ENCODE measurements at places on chromosomes 13 and 19. TPM values are rescaled to one million over a fixed set of nuclear protein-coding genes. Genes with fewer than 3 reads are reported as not detected.

LGI4 gene
- 0.18 TPM for total RNA-seq

RPL28 gene
- 2,154 TPM for total RNA-seq

TEKTIP1 gene
- total RNA-seq = not detected

NLRP7 gene
- total RNA-seq = not detected

EBI3 gene
- 3.0 TPM for total RNA-seq

USHBP1 gene
- total RNA-seq = not detected

CYP2F1 gene
- not detected for total RNA-seq

GRCh38 chr13:20247403-20247802 lies 15.3 kb upstream of the GJB6 start:
- no peak for DNase-seq

- DNase-seq = no peak
Measured at GRCh38 chr13:52851137-52851962, 2.9 kb upstream of the PCDH8 start.

DNA sequence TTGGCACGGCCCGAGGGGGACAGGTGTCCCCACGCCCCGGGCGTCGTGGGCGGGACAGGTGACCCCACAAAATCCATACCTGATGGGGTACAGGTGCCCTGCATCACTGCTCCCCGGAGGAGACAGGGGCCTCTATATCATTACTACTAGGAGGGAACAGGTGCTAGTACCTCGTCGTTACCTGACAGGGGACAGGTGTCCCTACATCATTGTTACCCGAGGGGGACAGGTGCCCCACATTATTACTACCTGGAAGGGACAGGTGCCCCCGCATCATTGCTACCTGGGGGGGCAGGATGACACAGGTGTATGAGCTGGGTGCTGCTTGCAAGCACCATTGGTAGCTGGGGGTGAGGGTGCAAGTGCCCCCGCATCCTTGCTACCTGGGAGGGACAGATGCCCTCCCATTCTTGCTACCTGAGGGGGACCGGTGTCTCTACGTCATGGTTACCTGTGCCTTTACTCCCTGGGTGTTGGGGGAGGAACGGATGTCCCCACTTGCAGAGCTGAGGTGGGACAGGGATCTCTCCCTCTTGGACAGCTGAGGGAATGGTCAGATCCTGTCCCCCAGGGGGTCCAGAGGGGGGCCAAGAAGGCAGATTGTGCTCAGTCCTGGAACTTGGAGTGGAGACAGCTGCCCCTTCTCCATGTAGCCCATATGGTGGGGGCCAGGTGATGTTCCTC lies 620 bp downstream of the CRTC1 start:
- DNase-seq = no peak

DNA sequence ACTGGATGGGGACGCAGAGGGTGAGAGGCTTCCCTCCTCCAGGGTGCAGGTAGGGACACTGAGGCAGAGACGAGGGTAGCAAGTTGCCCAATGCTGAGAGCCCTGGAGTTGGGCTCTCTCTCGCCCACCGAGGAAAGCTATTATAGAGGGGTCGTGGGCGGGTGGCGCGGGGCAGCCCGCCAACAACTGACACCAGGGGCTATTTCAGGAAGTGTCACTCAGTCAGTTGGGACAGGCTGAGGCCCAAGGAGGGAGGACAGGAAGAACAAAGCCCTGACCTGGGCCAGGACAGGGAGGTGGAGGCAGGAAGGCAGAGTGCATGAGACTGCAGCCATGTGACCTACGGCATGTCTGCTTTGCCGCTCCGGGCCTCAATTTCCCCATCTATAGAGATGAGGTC lies 29.9 kb downstream of the TINCR start:
- DNase-seq = no peak

GRCh38 chr13:33244907-33245287 lies 40.7 kb downstream of the STARD13 start:
- no peak for DNase-seq

DNA sequence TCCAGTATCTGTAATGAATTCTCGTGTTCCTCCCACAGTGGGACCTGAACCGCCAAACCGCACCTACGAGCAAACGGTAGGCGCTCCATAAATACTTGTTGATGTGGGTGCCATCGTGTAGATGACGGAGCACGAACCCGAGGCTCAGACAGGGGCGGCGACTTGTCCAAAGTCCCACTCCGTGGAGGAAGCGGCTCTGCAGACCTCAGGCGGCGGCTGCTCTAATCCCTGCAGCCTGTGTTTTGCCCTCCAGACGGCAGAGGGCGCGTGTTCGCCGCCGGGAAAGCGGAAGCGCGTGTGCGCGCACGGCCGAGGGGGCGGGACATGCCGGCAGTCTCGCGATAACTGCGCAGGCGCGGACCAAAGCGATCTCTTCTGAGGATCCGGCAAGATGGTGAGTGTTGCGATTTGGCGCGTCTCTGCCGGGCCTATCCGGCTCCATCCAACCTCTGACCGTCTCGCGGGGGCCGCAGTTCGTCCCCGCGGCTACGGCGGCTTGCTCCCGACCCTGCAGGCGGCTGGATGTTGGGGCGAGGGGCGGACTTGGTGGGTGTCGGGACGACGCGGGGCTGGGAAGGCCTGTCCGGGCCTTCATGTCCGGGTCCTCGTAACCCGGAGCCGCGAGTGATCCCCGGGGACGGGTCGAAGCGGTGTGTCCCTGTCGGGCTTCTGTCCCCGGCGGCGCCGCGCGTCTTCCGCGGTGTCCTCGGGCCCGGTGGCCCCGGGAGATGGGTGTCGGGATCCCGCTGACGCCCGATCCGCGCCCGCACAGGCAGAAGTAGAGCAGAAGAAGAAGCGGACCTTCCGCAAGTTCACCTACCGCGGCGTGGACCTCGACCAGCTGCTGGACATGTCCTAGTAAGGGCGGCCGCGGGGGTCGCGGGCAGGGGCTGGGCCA lies at the start of gene RPS15:
Gene RPS15, plus strand, starts transcription at position 362 of the 898 bp plus-strand sequence. Its CDS starts 30 bp downstream, at position 392.
- DNase-seq = peak; percentile 68

DNA sequence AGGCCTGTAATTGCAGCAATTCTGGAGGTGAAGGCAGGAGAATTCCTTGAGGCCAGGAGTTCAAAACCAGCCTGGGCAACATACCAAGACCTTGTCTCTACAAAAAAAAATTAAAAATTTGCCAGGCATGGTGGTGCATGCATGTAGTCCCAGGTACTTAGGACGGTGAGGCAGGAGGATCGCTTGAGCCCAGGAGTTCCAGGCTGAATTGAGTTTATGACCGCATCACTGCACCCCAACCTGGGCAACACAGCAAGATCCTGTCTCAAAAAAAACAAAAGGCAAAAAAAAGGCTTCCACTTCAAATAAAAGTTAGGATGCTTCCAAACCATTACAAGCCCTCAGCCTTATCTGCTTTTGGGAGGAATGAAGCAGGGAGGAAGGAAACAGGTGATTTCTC lies 5.2 kb downstream of the ZNF577 start:
- DNase-seq = no peak

DNA sequence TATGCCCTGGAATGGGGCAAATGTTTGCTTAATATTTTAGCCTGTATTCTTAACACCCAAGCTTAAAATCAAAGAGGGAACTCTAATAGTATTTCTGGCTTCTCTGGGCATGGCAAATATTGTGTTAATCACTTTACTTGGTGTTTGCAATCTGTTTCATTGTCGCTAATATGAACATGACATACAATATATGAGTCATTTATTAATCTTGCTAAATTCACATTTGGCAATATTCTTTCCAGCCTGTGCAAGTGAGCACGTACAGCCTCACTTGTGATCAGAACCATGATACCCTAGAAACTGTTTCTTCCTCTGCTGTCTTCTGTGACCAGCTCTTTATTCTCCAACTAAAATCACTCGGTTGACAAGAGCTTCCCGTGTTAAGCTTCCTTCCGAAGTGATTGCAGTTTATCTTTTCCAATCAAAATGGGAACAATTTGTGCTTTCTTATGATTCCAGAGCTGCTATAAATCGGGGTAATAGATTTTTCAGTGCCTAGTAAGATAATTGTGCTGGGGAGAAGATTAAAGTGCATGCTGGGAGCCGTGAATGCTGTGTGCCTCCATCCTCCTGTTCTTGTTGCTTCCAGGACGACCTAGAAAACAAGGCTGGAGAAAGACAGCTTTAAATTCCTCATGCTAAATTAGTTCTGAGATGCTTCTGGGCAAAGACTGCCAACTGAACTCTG lies 153.0 kb upstream of the TMTC4 start:
- no peak for DNase-seq

DNA sequence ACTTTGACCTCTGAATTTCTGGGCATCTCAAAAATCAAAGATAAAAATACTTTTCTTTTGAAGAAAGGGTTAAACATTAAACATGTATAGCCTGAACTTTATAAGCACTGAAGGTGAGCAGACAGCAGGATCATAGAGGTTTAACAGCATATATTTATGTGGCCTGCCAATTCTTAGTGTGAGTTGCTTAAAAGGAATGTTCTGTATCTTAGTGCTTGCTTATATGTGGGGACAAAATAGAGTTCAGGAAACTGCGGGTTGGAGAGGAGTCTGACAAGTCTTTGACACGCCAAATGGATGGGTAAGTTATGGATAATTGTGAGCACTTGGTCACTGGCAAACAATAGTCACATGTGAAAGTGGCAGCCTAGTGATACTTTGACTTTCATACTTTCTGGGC lies 1419.4 kb upstream of the SPRY2 start:
- DNase-seq = no peak

GRCh38 chr13:44352671-44353070 lies 21.0 kb upstream of the SERP2 start:
- DNase-seq = no peak

GRCh38 chr13:24624801-24625231 lies 55.4 kb upstream of the ATP12A start:
- no peak for DNase-seq

- DNase-seq = no peak
Measured at GRCh38 chr19:38919837-38920601, 8.0 kb upstream of the CCER2 start.

- no peak for DNase-seq
Measured at GRCh38 chr19:3547301-3547731, 8.3 kb downstream of the TEKTIP1 start.

DNA sequence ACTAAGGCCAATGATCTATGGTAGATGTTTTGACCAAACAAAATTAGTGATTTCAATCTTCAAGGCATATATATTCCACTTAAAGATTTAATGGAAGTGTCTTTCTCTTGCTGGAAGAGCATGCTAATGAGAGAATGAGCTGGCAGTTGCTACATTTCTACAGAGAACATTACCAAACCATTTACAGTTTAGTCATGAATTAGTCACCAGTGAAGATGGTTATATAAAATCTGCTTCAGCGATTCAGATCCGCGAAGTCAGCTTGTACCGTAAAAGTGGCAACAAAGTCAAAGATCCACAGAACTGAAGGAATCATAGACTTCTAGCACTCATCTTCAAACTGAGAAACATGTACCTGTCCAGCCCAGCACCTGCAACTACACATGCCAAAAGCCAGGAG lies 156.3 kb downstream of the SLITRK5 start:
- DNase-seq = no peak

- no peak for DNase-seq
Measured at GRCh38 chr13:33799950-33800592, 17.9 kb upstream of the RFC3 start.

- no peak for DNase-seq
Measured at GRCh38 chr13:42741914-42742313, 39.5 kb upstream of the FAM216B start.

- DNase-seq = no peak
Measured at GRCh38 chr13:67235265-67235664, 5.1 kb upstream of the PCDH9 start.

DNA sequence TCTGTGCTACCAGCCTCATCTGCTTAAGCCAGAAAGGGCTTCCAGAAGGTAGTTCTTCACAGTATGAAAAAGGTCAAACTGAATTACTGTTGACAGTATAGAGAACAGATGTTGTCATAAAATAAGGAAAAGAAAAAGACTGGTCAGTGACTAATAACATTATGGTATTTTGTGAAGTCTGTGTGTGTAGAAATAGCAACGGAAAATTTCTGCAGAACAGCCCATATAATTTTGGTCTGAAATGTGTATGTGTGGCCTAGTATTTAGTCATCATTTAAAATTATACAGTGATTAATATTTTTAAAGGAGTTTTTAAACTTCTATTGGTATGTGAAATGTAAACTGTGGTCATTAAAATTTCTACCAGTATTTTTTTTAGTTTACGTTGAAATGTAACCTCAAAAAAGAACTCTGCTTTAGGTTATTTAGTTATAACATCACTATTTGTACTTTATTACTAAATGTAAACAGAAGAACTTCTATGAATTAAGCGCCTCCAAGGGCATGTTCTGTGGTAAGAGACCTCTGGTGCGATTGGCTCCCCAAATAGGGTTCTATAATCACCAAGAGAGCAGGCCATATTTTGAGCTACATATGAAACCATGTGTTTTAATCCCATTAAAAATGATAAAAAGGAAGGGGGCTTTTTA lies 3.3 kb upstream of the GPR183 start:
- DNase-seq = no peak

DNA sequence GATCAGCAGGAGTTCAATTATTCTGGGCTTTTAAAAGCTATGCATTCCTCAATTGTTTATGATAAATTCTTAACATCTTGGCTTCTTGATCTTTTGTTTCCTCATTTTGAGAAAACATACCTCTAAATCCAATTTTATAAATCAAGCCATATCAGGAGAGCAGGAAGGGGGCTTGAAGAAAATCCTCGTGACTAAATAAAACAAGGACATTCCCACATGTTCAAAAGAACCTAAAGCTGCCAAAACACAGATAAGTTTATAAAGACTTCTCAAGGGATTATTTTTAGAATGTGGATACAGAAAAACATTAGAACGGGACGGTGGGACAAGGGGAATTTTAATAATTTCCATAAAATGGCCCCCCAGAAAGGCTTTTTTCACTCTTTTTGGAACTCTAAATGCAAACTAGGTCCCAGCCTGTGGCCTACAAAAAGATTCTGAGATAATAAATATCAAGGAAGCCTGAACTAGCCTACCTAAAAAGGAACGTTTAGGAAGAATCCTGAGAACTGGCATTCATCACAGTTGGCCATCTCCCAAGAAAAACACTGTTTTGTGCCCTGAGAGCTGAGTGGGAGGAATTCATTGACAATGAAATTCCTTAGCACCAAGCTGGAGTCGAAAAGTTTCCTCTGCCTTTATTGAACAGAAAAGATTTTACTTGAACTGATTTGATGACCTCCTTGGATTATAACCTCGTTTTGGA lies 30.1 kb downstream of the ZAR1L start:
- no peak for DNase-seq

GRCh38 chr19:13963603-13964105 lies 11.3 kb downstream of the DCAF15 start:
- no peak for DNase-seq

GRCh38 chr13:83333614-83334388 lies 548.5 kb downstream of the SLITRK1 start:
- no peak for DNase-seq

DNA sequence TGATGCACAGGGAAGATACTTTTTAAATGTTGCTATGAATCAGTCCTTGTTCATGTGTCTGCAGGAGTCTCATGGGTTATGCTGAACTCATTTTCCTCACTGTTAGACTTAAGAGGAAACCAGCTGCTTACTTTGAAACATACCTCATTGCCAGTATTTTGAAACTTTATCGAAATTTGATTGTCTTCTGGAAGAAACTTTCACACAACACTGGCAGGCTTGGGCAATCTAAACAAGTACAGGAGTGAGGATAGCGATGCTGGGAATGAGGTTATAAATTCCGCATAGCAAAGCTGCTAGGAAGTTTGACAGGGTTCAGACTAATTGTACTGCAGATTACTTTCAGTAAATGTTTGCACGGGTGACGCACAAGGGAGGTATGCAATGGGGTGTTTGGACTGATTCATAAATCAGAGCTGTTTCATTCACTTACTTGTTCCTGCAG lies 245.7 kb downstream of the DNAJC15 start:
- DNase-seq = peak; percentile 81
